ENCODE measurements at places on chromosomes 7 and 10.

- DNase-seq, result no peak
These were observed 12.8 kb downstream of the SNX8 start for GRCh38 chr7:2301511-2301863.

- DNase-seq, result no peak
These were observed 116.5 kb downstream of the SPDYE5 start for GRCh38 chr7:75608451-75609122.

- no peak for DNase-seq
These were observed 117.2 kb upstream of the KLF6 start for GRCh38 chr10:3902054-3902808.

DNA sequence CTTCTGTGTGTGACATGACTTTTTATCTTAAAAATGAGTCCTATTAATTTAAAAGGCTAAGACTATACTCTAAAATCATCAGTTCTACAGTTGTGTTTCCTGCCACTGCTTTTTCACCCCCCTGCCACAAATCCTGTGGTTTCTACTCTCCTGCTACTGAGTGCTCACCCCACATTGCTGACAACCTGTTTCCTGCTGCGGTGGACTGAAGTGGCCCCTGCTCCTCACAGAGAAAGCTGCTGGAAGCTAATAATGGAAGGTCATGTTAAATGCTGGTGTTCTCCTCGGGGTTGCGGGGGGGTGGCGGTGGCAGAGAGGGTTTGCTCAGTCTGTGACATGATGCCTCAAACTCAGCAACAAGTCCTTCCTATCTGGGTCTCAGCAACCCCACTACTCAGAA is 113.2 kb upstream of the INHBA start:
- no peak for DNase-seq

DNA sequence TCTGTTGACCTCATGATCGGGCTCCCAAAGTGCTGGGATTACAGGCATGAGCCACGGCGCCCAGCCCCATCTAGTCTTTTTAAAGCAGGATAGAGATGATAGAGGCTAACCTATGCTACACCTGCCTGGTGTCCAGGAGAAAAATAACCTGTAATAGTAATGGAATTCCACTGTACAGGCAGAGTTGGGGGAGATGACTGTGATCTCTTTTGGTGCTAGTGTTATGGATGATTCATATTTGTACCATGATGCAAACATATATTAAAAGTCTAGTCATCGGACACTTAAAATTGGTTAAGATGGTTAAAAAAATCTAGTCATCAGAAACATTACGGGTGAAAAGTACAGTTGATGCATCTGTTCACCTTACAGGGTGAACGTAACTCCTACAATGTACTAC is 6.1 kb upstream of the SAR1A start:
- no peak for DNase-seq

DNA sequence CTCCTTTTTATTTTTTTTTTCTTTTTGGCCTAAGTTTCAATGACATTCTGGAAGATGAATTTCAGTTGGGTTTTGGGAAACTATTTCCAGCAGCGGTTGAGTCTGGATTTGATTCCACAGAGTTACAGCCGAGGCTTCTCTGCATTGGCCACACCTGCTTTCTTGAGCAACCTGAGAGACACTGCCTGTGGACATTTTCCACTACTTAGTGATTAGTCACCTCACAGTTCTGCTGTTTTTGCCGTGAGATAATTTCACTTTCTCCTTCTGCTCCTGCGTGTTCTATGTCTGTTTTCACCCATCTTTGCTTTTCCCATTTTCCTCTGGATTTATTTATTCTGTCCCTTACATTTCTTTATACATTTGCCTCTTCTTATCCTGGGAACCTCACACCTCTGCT is 243.0 kb downstream of the BICC1 start:
- no peak for DNase-seq

GRCh38 chr7:43700059-43700501 is 29.2 kb downstream of the COA1 start:
- DNase-seq, result no peak

DNA sequence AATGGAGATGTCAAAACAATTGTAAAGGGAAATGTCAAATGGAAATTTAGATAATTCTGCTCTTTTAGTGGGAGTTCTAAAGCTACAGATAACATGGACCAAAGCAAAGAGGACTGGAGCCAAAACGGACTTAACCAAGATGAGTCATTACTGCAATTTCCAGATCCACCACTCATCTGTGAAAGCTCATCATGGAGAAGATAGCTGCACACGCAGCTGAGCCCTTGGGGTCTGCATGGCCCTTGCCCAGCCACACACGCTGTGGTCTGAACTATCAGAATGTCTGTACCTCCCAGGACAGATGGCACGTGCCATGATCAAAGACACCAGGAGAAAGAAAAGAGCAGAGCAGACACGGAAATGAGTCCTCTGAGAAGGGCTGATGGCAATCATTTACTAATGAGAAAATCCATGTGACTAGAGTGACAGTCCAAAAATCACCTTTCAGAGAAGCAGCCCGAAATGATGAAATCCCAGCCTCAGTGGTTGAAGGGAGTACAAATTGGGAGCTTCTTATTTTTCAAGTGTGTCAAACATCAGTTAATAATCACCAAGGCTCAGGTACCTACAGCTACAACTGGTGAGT is 177.9 kb upstream of the MGMT start:
- DNase-seq, result no peak

Data from suprapubic skin (tissue), 4 donors.